ENCODE measurements at places on chromosomes 6 and 20. TPM values are rescaled to one million over a fixed set of nuclear protein-coding genes. Genes with fewer than 3 reads are reported as not detected.

PRR18 gene
- 0.25 TPM for total RNA-seq

TAF8 gene
- total RNA-seq: 5.4 TPM

PPP1R16B gene
- 10.1 TPM for total RNA-seq

MATN4 gene
- not detected for total RNA-seq

MEP1A gene
- under 0.01 TPM for total RNA-seq

PRPH2 gene
- 3.4 TPM for total RNA-seq

KHDRBS2 gene
- 55.8 TPM for total RNA-seq

TRIM31 gene
- not detected for total RNA-seq

PAK5 gene
- 36.1 TPM for total RNA-seq

FUT9 gene
- total RNA-seq: 107 TPM

All from temporal lobe (tissue), 4 donors.